D341Med (cell line): ENCODE measurements at places on chromosomes 7 and 10.

DNA sequence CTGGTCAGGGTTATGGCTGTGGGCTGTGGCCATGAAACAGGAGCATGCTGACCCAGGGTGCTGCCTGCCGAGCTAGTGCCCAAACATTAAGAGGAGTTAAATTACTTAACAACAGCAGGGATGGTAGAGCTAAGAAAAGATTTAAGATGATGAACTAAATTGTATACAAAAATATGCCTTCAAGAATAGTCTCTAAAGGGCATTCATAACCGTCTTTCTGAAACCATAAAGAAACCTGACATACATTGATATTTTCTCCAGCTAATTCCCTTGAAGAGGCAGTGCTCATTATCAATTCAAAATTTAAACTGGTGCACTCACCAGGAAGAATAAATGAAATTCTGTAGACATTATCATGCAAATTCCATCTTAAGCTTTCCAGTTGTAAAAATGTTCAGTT, 265.8 kb upstream of the TAC1 start:
- DNase-seq: no peak

DNA sequence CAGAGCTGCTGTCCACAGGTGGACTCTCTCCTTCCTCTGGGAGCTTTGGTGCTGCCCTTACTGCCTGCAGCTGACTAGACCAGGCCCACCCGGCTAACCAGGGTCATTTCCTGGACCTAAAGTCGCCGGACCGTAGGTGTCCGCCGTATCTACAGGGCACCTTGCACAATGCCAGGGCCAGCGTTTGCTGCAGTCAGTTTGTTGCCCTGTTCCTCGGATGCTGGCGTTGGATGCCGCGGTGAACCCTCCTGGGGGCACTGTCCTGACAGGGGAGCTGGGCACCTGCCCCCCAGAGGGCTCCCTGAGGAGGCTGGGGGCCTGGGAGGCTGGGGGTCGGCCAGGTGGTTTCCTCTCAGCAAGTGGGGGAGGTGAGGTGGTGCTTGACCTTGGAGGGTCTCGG, 96.6 kb downstream of the UNCX start:
- no peak for DNase-seq

- no peak for DNase-seq
These were observed 51.7 kb downstream of the MAPK8 start for GRCh38 chr10:48358162-48358561.

GRCh38 chr10:82221601-82222149, 346.7 kb downstream of the NRG3 start:
- no peak for DNase-seq

GRCh38 chr7:4236389-4236788, 445.7 kb upstream of the FOXK1 start:
- DNase-seq: no peak

DNA sequence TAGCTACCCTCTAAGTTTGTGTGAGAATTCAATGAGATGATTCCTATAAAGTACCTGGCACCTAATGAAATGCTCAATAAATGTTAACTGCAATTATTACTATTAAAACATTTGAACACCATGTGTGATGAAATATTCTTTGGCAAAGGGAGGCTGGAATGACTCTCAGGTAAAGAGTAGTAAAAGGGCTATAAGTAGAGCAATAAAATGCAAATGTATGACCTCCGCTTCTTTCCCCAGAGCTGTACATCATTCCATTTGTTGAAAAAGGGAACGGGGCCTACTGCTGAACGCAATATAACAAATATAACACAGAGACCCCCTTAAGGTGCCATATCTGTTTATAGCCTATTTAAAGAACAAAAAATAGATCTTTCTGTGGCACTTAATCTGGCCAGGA, 27.8 kb downstream of the CELF2 start:
- no peak for DNase-seq

DNA sequence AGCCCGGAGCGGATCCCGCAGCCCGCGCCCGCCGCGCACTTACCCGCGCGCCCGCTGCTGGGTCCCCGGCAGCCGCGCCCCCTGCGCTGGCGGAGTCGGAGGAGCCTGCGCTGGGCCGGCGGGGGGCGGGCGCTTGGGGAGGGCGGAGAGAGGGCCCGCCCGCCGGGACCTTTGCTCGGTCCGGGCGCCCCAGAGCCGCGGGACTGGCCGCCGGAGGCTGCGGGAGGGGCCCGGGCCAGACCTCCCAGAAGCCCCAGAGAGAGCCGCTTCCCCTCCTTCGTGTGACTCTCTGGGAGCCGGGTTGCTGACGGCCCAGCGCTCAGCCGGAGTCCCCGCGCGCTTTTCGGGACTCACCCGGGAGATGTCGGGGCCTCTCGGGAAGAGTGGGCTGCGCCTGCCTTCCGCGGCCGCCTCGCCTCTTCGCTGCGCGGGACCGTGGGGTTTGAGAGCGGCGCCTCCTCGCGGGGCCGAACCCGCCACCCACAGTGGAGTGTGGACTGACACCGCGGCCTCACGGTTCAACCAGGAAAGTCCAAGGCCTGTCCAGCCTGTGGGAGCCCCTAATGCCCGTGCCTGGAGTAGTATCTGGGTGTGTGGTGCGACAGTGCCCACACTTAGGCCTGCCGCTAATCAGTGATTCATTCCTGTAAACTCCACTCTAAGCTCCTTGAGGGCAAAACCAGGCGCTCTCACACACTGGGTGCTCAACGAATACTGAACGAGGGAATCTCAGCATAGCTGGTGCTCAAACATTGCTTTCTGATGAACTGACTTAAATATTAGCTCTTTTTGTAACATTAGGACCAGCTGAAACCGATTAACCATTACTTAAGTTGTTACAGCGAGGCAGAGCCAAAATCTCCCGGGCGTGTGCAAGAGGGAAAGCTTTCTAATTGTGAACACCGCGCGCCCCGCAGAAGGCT, at the start of gene GSDME:
TSS of gene GSDME (minus strand) at position 112 of the 923 bp plus-strand sequence. CDS start 7,690 bp downstream, outside the sequence.
- peak; percentile 74 for DNase-seq

GRCh38 chr7:77982926-77983550, 184.5 kb downstream of the PHTF2 start:
- no peak for DNase-seq

- no peak for DNase-seq
These were observed 69.4 kb upstream of the OGDHL start for GRCh38 chr10:49831352-49832035.

DNA sequence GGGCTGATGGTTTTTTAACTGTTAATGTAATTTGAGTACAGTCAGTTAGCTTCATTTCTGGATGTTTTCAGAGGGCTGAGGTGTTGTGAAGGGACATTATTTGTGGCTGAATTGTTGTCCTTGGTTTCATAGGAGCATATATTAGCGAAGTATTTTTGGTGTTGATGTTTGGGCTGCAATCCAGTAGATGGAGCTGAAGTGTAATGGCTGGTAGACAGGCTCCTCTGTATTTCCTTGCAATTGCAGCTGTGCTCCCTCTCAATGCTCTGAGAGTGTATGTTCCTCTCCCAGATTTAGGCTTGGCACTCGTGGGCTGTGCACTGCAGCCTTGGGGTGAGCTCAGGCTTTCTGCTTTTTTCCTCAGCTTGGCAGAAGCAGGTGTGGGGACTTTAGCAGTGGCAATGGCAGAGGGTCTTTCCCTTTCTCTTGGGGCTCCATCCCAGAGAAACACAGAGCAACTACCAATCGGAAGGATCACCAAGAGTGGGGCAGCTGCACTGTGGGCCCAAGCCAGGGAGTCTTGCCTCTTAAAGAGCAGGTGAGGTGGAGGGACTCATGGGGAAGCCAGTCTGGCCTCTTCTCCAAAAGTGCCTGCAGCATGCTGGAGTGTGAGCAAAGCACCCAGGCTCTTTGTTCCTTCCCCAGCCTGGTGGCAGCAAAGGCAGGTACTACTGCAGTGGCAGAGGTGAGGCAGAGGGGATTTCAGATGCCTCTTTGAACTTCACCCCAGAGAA, 544.4 kb downstream of the SH2D4B start:
- no peak for DNase-seq

DNA sequence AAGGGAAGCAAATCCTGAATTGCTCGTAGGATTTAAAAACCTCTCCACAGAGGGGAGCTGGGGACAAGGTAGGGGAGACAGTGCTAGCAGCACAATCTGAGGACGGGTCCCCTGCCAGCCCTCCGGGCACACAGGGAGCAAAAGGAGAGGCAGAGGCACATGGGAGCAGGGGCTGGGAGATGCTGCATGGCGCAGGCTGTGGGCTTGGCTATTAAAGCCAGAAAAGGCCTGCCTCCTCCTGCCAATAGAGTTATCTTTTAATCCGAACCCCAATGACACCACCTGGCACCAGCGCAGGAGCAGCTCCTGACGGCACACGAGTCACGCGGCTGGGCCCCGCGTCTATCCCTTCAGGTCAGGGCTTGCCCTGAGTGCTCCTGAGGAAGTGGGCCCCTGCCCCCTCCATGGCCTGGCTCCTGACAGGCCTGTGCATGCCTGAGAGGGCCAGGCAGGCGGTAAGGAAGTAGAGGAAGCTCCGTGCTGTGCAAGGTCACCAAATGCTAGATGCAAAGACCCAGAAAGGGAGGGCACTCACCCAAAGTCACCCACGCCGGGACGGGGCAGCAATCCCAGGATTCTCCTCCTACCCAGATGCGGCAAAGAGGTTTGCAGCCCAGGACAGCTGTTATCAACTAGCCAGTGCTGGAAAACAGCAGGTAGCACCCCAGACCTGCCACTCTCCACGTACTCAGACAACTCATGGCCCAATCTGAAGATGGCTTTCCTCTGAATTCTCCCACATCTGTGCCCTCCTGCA, 28.1 kb downstream of the DLG5 start:
- DNase-seq: peak; percentile 47

DNA sequence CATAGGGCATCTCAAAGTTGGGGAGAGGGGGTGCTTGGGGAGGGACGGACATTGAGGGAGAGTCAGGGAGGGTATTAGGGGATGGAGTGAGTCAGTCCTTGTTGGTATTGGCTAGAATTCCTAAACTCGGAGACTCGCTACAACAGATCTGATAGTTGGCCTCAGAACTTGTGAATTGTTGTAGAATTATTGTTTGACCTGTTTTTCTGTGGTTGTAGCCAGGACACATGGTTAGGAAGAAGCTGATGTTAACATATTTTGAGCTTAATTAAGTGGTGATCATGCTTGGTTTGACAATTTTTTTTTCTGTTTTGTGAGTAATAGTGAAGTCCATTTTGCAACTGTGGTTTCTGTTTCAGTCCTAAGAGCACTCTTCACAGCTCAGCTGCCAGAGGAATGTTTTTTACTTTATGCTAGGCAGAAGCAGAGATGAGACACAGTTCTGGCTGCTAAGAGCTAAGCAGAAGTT, 1190.3 kb upstream of the C7orf33 start:
- DNase-seq: no peak

- DNase-seq: no peak
These were observed 112.8 kb upstream of the KMT2E start for GRCh38 chr7:104901240-104901619.

GRCh38 chr7:151416112-151416940, 6.5 kb upstream of the WDR86 start:
- no peak for DNase-seq

GRCh38 chr7:140650367-140650766, 9.8 kb upstream of the DENND2A start:
- no peak for DNase-seq

DNA sequence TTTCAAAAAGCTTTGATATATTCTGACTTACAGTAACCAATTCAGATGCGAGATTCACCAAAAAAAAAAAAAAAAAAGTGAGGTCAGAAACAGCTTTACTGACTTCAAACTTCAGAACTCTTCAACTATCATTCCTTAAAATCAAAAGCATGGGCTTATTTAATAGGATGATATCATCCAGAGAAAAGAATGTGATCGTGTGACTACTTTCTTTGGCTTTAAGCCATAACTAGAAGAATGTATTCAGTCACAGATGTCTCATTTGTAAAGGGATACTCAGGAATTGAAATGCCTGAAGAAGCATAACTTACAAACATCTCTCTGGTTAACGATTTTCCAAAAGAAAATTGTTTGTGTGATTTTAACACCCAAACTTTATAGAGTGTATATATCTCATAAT, 11.5 kb downstream of the TPK1 start:
- DNase-seq: no peak

DNA sequence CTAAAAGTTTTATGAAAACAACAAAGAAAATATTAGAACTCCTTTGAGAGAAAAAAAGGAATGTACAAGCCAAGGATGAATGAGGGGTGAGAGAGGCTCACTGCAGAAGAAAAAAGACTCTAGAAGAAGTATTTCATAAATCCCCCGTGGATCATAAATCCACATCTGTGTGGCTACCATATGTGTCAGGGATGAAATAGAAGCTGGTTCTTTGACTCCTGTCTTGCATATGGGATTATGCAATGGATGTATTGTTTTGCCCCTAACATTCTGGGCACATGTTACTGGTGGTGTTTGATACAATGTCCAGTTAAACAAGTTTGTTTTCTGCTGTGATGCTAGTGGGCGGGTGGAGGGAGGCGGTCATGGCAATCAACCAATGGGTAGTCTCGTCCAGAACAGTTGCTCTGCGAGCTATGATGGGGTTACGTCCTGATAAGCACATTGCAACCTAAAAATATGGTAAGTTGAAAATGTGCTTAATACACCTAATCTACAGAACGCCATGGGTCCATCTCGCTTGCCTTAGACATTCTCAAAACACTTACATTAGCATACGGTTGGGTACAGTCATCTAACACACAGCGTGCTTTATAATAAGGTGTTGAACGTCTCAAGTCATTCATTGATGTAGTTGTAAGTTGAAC, 34.1 kb upstream of the PITRM1 start:
- DNase-seq: no peak

GRCh38 chr7:78006063-78006755, 207.6 kb downstream of the PHTF2 start:
- DNase-seq: no peak

- DNase-seq: no peak
These were observed 112.1 kb downstream of the NSUN6 start for GRCh38 chr10:18539335-18539734.

DNA sequence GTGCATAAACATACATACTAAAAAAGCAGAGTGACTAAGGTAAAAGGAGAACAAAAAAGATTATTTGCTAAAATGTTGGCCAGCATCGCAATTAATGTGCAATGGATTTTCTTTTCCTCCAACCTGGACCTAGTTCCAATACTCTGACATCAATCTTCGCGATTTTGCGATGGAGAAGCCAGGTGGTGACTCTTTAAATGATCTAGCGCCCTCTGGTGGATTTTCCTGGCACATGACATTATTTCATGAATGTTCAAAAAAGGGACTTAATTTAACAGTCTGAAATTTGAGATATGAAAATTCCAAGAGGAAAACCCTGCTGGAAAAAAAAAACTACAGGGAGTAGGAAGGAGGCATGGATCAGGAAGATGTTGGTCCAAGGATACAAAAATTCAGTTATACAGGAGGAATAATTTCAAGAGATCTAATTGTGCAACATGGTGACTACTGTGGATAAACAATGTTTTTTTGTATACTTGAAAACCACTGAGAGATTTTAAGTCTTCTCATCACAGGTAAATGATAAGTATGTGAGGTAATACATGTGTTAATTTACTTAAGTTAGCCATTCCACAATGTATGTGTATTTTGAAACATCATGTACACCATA, 4.3 kb upstream of the KCNMA1 start:
- DNase-seq: peak; percentile 50

GRCh38 chr7:17524746-17525145, 226.3 kb downstream of the AHR start:
- DNase-seq: no peak
